NCI-H345 (cell line): ENCODE measurements at places on chromosomes 11 and 22.

- DNase-seq = no peak
These were observed 19.4 kb downstream of the SNU13 start for GRCh38 chr22:41668971-41669911.

GRCh38 chr11:58762284-58763119, 30.8 kb upstream of the GLYAT start:
- no peak for DNase-seq

DNA sequence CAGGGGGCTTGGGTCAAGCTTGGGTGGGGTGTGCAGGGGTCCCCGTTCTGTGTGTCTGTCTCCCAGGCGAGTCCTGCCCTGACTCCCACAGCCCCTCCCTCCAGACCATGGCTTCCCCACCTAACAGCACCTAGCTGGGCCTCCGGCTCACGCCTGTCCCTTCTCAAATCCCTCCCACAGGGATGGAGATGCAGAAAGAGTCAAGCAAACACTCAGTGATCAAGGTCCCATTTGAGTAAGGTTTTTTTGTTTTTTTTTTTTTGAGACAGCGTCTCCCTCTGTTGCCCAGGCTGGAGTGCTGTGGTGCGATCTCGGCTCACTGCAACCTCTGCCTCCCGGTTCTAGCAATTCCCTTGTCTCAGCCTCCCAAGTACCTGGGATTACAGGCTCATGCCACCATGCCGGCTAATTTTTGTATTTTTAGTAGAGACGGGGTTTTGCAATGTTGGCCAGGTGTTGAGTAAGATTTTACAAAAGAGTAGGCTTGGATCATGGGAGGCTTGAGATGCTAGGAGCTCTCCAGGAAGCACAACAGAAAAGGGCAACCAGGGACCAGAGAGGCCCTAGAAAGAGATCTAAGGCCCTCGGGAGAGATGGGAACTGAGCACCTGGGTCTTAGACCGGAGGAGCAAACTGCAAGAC, 5.7 kb downstream of the APOBEC3D start:
- DNase-seq = no peak

GRCh38 chr11:96075532-96075959, 151.6 kb upstream of the MTMR2 start:
- DNase-seq = no peak
